ENCODE measurements at places on chromosomes 7 and 10. TPM values are rescaled to one million over a fixed set of nuclear protein-coding genes. Genes with fewer than 3 reads are reported as not detected.

Gene HUS1
- total RNA-seq = 39.7 TPM

Gene NEURL1
- 0.36 TPM for total RNA-seq

Gene HK1
- 58.3 TPM for total RNA-seq

Gene NEUROG3
- not detected for total RNA-seq

Gene SRRM3
- 2.9 TPM for total RNA-seq

Measured in sciatic nerve (tissue), 2 donors.